ENCODE measurements at places on chromosomes 7 and 10.

GRCh38 chr7:146411975-146412374, 295.4 kb downstream of the CNTNAP2 start:
- DNase-seq, result no peak

- DNase-seq, result no peak
Observed at GRCh38 chr10:12405342-12406320, 56.3 kb downstream of the CAMK1D start.

GRCh38 chr7:74084722-74085578, 1.3 kb downstream of the LIMK1 start:
- DNase-seq, result no peak

DNA sequence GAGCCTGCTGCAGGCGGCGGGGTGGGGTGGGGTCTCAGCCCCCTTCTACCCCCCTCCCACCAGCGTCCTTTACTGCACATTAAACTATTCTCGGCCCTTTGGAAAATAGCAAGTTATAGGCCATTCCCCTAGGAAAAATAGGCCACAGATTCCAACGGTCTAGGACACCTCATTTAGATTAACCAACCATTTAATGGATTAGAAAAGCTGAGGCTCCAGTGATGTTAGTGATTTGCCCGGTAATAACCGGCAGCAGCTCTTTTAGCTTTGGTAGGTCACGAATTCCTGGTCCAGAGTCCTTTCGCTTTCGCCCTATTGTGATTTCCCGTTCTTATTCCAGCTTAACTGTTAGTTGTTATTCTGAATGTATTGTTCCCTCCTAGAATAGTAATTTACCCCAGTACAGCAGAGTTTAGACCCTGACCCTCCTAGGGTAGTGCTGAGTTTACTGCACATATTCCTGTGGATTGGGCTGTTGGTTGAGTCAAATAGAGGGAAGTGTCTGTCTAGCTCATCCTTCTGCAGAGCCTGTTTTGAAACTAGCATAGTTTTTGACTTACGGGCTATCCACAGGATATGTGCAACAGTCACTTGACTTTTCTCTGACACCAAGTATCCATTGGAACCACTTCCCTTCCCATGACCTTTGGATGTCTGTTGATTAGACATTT, 754 bp downstream of the GSTO1 start:
- no peak for DNase-seq

DNA sequence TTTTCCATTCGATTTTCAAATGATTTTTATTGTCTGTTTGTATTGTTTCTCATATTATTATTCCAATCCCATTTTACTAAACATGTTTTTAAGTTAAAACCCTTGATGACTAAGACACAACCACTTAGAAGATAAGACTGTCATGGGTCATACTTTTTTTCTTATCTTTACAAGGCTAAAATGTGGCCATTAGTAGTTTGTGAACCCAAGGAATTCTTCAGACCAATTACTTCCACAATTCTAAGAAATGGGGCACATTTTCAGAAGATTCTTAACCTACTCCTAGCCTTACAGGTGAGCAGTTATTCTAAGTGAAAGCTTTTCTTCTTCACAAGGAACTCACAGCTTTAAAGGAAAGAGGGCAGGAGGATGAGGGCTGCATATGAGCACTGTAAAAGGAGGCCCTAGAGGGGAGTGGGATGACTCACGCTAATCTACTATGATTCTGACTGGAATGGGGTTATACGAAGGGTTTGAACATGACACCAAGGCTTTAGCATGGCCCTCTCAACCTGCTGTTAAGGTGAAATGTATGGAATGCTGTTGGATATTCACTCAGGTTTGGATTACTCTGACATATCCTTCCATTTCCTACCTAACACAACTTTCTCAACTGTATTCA, 81.0 kb downstream of the SORCS1 start:
- no peak for DNase-seq

DNA sequence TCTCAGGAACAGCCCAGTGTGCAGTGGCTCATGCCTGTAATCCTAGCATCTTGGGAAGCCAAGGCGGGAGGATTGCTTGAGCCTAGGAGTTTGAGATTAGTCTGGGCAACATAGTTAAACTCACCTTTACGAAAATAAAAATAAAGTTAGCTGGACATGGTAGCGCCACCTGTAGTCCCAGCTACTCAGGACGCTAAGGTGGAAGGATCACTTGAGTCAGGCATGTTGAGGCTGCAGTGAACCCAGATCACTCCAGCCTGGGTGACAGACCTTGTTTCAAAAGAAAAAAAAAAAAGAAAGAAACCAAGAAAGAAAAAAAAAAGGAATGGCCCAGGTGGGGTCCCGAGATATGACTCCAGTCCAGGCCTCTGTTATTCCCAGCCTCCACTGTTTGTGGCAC, 96.6 kb downstream of the SLC25A13 start:
- DNase-seq, result no peak

DNA sequence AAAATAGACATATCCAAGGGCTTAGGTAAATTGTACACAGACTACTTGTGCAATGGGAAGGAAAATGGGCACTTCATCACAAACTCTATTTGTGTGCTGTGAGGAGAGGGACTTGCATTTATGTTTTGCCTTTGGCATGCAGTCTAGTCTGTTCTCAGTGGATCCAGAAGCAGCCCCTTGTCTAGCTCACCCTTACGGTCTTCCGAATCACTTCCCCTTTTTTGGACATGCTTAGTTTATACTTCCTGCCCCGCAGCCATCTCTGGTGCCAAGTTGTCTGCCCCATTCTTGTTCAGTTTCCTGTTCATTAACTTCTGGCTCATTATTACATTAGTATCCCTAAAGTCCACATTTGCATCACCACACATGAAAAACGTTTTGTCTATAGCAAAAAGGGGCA, 161.6 kb downstream of the NRCAM start:
- DNase-seq, result no peak
